ENCODE measurements at places on chromosomes 7 and 10.

- DNase-seq = no peak
Observed at GRCh38 chr10:21888959-21889358, 114.6 kb downstream of the DNAJC1 start.

GRCh38 chr10:99673492-99673891, 14.2 kb downstream of the ENTPD7 start:
- DNase-seq = no peak

- no peak for DNase-seq
Observed at GRCh38 chr7:29457565-29458011, 106.0 kb upstream of the PRR15 start.

DNA sequence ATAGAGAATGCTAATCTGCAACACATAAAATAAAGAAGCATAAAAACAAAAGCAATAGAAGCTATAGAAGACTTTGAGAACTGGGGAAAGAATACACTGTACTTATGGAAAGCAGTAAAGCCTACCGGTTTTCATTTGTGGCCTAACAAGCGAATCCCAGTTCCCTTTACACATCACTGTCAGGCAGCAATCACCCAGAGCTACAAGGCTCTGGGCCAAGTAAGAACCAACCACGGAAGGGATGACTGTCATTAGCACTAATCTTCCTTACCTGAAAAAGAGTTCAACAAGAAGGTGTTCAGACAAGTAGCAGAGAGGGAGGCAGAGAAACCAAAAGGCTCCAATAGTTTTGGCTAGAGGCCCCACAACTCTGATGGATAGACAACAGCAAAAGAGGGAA, 15.0 kb downstream of the CCDC6 start:
- DNase-seq = no peak

GRCh38 chr7:106357675-106358074, 72.9 kb upstream of the NAMPT start:
- no peak for DNase-seq

- no peak for DNase-seq
Observed at GRCh38 chr10:13450069-13450468, 78.7 kb downstream of the BEND7 start.

GRCh38 chr10:29736366-29737073, 101.7 kb upstream of the SVIL start:
- DNase-seq = no peak

- DNase-seq = no peak
Observed at GRCh38 chr10:110376767-110377160, 72.0 kb upstream of the SMNDC1 start.

DNA sequence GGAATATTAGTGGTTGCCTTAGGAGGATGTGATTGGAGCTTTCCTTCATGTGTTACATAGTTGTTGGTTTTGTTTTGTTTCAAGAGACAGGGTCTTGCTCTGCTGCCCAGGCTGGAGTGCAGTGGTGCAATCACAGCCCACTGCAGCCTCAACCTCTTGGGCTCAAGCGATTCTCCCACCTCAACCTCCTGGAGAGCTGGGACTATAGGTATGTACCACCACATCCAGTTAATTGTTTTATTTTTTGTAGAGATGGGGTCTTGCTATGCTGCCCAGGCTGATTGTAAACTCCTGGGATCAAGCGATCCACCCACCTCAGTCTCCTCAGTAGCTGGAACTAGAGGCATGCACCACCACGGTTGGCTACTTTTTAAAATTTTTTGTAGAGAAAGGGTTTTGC, 86.1 kb downstream of the RABGEF1 start:
- DNase-seq = no peak

GRCh38 chr7:43792471-43793150, 34.1 kb downstream of the BLVRA start:
- DNase-seq = no peak

GRCh38 chr10:119755446-119755845, 29.6 kb downstream of the INPP5F start:
- DNase-seq = no peak

- no peak for DNase-seq
Observed at GRCh38 chr10:93422118-93422517, 60.0 kb downstream of the MYOF start.

GRCh38 chr7:106175507-106175906, 63.4 kb upstream of the SYPL1 start:
- no peak for DNase-seq

GRCh38 chr7:98265841-98266271, 13.8 kb upstream of the TECPR1 start:
- no peak for DNase-seq

- DNase-seq = no peak
Observed at GRCh38 chr10:122087436-122087835, 98.5 kb downstream of the TACC2 start.

GRCh38 chr10:96998329-96998888, 166.3 kb downstream of the LCOR start:
- DNase-seq = no peak

- no peak for DNase-seq
Observed at GRCh38 chr7:16586081-16586874, 59.3 kb downstream of the ANKMY2 start.

DNA sequence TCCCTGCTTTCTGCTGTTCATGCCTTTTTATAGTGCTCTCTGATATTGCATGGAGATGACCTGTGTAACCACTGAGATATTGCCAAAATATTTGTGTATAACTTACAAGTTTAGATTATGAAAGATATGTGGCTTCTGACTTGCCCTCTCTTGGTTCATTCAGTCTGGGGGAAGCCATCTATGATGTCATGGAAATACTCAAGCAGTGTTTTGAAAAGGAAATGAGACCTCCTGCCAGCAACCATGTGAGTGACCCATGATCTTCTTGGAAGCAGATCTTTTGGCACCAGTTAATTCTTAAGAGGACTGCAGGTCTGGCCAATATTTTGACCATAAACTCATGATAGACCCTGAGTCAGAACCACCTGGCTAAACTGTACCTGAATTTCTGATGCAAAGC, 183.0 kb downstream of the THSD7A start:
- DNase-seq = no peak

- no peak for DNase-seq
Observed at GRCh38 chr10:26217396-26218086, 967 bp downstream of the GAD2 start.

GRCh38 chr10:97278491-97278989, 13.9 kb downstream of the ARHGAP19 start:
- DNase-seq = no peak

DNA sequence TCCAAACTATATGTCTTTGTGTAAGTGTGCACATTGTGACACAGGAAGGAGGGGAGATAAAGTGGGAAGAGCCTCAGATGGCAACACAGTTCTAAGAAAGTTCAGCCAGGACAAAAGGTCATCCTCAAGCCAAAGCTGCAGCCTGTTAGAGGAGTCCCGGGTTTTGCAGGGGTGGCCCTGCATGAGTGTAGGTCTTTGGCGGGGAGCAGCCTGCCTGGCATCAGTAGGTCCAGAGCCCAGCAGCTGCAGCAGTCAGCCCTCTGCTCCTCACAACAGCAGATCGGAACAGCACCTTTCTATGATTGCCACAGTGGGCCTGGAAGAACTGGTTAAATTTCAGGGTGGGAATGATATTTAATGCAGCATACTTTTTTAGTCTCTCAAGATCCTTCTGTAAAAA, 13.5 kb upstream of the VDAC2 start:
- DNase-seq = no peak

DNA sequence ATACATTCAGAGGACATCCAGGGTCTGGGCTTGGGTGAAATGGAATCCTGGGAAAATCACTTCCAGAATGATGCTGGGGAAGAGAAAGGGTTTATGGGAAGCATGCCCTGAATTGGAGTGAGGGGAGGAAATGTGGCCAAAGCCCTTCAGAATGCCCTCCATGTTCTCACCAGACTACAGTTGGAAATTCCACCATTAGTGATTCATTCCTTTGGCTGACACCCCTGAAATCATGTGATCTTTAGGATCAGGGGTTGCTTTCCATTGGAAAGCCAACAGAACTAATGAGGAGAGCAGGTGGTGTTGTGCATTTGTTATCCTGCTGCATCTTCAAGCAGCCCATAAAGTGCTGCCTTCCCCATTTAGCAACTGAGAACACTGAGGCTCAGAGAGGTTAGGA, 20.8 kb upstream of the RADIL start:
- no peak for DNase-seq

GRCh38 chr10:63702092-63702491, 180.9 kb downstream of the REEP3 start:
- no peak for DNase-seq

GRCh38 chr7:6238309-6238925, 34.0 kb downstream of the CYTH3 start:
- no peak for DNase-seq

DNA sequence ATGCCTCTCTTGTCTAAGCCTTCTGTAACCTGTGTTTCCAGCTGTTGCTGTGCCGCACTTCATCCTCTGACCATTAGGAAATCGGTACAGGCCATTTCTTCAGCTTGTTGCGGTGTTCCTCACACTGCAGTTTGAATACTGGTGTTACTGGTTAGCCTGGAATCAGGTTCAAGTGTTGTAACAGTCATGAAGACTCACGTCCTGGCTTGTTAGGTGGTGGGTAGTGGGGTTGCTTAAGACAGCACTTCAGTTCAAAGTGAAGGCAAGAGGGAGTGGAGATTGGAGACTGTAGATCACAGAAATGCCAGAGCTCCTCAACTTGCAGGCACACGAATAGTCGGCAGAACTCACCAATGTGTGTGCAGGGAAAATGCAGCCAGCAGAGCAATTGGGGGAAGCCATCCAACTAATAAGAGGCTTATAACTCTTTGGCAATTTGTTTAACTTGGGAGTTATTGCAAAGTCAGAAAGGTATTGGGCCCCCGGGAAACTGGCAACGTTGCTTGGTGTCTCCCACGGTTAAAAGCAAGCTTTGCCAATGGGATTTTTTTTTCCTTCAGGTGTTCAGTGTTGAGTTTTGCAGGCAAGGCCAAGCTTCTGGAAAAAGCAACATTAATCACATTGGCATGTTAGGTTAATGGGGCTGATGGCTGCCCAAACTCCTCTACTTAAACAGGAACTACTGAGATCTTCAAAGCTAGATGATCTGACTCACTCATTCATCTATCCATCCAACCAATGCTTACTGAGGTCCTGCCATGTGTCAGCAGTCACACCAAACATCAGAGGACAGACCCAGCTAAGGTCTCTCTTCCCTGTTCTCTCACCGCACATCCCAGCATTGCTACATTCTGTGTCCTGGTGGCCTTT, 380.9 kb downstream of the GATA3 start:
- no peak for DNase-seq

DNA sequence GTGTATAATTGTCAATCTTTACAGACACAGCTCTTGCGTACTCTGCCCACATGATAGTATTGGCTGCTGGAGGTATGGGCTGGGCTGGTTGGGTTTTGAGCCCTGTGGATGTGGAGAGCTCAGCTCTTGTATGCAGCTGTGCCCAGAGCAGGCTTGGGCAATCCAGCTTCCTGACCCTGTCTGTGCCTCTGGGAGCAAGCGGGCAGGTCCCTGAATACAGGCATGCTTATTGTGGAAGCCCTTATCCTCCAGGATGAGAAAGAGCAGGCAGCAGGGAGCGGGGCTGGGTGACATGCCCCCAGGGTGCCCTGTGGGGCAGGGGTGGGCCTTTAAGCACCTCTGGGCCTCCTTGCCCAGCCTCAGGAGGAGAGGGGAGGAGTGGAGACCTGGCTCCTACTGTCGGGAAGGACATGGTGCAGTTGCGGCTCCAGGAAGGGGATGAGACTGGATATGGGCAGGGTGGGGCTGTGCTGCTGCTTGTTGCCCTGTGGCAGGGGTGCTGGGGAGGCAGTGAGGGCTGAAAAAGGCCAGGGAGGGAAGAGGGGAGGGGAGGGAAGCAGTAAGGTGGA, 32.7 kb upstream of the SH2D4B start:
- DNase-seq = no peak

GRCh38 chr7:97017192-97018125, 7.2 kb downstream of the DLX5 start:
- DNase-seq = no peak

DNA sequence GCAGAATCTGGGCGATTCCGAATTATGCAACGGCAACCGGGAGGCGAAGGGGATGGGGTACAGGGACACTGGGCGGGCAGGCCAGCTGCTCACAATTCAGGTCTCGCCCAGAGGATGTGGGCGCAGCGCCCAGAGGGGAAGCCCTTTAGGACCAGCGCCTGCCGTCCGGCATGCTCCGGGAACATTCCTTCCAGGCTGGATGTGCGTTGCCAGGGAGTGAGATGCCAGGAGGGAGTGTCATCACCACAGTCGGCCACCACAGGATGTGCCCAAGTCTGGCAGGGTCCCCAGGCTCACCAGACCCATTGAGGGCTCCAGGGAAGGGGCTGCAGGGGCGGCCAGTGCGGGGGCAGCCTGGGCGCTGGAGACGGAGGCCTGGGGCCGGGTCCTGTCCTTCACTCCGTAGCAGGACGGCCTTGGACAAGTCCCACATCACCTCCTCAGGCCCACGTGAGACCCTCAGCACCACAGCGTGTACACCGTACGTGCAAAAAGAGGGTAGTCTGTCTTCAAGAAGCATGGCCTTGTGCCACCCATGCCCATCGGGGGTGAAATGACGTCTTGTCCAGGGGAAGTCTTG, 63.9 kb downstream of the FOXL3 start:
- DNase-seq = no peak

DNA sequence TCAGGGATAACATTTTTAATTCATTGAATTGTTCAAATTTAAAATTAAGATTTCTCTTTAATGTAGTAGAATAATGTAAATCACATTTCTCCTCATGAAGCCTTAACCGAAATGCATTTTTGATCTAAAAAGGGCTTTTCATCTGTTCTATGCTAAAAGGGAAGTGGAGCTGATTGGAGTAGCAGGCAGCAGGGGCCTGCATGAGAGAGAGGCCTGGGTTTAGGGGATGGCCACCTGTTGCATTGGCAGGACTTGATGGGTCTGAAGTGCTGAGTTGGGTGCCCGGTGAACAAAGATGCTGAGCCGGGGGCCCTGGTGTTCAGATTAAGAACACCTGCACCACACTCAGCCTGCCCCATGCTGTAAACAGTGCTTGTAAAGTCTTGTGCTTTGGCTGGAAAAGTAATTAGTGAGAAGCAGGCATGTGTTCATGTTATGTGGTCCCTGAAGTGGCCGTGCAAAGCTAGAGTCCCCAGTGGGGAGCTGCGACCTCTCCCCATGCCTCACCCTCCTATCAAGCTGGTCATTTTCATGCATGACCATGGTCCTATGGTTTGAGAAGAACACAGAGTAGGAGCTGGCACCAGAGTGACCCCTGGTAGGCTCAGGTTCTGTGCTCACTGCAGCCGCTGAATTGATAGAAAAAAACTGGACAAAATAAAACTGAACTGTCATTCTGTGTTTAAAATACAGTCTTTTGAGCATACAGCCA, 124.3 kb downstream of the ADCY1 start:
- no peak for DNase-seq

- DNase-seq = no peak
Observed at GRCh38 chr7:24715661-24716479, 41.4 kb downstream of the GSDME start.

GRCh38 chr7:24356718-24357386, 72.9 kb downstream of the NPY start:
- DNase-seq = no peak

- DNase-seq = no peak
Observed at GRCh38 chr7:154684666-154685563, 318.0 kb downstream of the PAXIP1 start.

Measured in stimulated activated CD8-positive, alpha-beta memory T cell treated with anti-CD3 and anti-CD28 coated beads, Interleukin-4, amount 100 ng/mL, for 1 hour (primary cell).